SHP77 treated with DMSO at 0.1 percent for 48 hours (cell line): ENCODE measurements at places on chromosomes 7 and 10.

- no peak for DNase-seq
These were observed 5.7 kb upstream of the OR6V1 start for GRCh38 chr7:143046426-143046851.

DNA sequence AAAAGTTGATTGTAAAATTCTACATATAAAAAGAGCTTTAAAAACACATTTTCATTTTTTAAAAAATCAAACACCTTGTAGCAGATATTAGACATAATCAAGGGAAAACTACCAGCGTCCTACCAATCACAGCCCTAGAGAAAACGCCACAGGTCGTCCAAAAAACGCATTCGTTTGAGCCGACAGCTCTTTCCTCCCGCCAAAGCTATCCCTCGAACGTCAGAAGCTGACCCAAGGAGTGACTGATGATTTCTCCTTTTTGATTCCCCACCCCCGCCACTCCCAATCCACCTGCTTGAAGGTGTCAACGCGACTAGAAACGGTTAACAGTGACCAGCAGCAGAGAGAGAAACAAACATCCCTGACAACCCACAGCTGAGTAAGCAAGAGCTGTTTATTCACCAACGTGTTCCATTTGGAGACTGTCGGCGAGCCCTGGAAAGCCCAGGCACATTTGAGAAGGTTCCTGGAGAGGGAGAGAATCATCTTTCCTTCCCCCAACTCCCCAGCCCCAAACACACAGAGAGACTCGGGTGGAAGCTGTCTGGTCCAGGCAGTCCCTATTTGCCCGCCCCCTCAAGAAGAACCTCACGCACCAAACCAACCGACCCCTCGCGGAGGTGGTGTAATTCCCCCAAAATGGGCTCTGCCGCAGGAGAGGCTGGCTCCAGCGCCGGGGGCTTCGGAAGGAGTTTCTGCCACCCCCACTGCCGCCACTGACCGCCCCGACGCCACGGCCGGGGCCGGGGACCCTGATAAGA, 622 bp downstream of the CPEB3 start:
- peak; percentile 44 for DNase-seq

- no peak for DNase-seq
These were observed 1.2 kb downstream of the FOXK1 start for GRCh38 chr7:4683043-4683883.

DNA sequence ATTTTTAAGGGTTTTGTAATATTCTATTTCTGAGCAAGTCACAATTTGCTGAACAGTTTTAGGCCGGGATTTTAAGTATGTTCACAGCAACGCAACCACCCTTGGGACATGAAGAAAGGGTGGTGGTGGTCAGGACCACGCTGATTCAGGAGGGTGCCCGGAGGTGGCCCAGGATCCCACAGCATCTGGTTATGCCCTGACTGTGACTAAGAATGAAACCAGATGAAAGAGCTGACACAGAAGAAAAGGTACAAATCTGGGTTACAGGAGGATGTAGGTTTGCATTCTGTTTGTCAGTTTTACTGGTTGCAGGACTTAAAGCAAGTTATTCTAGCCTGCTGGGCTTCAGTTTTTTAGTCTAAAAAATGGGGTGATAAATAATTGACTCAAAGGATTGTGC, 279.7 kb downstream of the CCSER2 start:
- no peak for DNase-seq

GRCh38 chr10:132516771-132517725, 20.5 kb upstream of the INPP5A start:
- DNase-seq: no peak

- DNase-seq: no peak
These were observed 34.8 kb downstream of the GPR158 start for GRCh38 chr10:25209618-25210017.

DNA sequence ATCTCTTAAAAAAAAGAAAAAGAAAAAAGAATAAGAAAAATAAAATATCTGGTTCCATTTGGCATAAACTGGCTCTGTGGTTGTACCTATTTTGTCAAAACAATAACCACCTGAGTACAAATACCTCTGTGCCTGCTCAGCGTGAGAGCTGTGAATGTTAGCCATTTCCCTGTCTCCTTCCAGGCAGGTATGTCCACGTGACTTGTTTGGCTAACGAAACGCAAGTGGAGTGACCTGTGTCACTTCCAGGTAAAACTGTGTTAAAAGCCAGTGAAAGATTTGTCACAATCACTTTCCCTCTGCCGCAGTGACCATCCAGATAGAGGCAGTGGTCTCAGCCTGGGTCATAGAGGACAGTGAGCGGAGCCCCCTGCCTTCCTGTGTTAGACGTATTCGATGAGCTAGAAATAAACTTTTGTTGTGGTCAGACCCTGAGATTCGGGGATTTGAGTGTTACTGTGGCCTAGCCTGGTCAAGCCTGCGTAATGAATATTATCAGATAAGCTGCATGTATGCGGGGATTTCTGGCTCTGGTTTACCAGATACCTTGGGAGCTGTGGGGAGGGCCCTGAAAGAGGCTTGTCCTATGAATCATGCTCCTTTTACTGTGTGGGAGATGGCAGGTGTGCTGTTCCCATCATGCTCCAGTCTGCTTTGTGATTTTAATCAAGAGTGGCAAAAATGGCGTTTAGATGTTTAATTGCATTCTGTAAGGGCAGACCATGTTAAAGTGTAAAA, 3.8 kb downstream of the PTER start:
- DNase-seq: no peak

DNA sequence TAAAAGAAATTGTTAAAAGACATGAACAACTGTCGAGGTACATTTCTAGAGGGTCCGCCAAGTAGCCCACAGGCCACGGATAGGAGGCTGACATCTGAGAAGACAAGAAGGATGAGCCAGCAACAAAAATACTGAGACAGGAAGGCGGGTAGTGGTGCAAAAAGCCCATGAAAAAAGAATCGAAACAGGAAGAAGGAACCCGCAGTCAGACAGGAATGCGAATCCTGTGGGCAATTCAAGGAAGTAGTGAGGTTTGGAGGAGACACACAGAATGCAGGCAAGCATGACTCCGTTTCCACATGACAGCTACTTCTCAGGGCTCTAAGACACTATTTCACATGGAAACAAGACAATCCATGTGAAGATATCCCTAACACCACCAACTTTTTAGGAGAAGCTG, 125.2 kb downstream of the DOCK4 start:
- no peak for DNase-seq

DNA sequence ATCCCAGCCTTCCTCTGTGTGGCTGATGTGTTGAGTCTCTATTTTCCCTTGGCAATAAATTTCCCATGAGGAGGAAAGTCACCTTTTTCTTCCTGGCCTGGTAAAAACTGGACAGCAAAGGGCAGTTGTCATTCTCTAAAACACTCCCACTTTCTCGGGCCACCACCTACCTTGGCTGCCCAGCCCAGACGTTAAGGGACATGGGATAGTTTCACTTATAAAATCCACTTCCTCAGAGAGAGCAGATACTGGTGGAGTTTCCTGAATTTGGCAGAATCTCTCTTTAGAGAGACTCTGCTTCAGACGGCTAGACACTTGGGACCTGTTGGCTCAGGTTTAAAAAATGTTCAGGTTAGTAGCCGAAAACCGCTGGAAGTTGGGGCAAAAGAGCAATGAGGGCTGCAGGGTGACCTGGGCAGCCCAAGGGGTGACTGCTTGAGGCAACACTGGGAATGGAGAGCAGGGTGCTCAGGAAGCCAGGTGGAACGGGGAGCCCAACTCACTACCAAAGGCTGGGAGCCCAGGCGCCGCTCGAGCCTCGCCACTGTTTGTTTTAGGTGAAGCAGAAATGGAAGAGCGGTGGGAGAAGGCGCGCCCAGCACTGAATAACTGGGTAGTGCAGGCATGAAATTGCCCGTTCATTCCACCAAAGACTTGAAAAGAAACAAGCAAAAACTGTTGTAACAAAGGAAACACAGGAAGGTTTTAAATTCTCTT, 186.1 kb downstream of the TRIL start:
- DNase-seq: no peak

GRCh38 chr7:43689115-43689514, 40.2 kb downstream of the COA1 start:
- no peak for DNase-seq

DNA sequence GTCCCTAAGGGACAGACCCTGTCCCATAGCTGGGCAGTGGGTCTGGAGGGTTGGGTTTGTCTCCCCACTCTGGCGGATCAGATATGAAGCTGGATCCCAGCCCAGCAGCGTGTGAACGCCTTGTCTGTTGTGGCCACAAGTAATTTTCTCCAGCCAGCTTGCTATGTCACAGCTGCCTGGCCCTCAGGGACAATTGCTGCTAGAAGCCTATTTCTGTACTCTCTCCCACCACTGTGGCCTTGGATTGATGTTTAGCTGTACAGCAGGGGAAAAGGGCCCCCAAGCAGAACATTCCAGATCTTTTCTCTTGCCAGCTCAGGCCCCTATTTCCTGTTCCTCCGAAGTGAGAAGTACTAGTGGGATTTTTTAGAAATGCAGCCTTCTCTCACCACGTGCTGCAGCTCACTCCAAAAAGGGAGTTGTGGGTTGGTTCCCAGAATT, 53.5 kb upstream of the WAC start:
- DNase-seq: no peak

DNA sequence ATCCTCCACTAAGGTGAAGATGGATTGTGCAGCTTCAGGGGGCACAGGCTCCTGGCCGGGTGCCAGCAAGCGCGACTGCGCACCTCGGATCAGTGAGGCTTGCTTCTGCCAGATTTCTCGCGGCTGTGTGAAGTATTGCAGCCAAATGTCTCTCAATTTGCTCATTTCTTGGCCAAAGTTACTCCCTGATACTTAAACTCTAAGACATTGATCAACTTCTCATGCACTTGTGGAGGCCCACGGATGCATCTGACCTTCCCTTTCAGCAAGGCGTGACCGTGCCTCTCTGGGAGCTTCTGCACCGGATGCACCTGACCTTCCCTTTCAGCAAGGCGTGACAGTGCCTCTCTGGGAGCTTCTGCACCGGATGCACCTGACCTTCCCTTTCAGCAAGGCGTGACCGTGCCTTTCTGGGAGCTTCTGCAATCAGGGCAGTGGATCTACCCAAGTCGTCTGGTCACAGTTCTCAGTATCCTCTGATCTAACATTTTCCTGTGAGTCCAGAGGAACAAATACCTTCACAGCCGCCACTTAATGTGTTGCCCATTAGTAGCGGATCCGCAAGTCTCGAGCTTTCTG, 248.3 kb downstream of the ADARB2 start:
- DNase-seq: peak; percentile 36

DNA sequence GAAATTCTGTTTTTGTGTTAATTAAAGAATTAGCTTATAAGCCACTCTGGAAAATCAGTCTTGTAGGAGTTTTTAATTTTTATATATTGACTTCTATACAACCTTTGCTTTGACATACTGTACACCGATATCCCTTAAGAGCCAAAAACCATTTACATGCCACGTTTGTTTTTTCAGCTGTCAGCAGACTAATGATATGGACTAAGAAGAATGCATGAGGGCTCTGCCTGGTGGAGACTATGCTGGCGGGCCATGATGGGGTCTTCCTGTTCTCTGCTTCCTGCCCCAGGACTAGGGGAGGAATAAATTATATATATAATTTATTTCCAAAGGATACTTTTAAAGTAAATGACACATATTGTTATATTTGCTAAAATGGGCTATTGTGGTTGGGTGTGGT, 96.3 kb downstream of the CDK14 start:
- peak; percentile 21 for DNase-seq

GRCh38 chr7:12111422-12112405, 99.4 kb upstream of the TMEM106B start:
- no peak for DNase-seq

DNA sequence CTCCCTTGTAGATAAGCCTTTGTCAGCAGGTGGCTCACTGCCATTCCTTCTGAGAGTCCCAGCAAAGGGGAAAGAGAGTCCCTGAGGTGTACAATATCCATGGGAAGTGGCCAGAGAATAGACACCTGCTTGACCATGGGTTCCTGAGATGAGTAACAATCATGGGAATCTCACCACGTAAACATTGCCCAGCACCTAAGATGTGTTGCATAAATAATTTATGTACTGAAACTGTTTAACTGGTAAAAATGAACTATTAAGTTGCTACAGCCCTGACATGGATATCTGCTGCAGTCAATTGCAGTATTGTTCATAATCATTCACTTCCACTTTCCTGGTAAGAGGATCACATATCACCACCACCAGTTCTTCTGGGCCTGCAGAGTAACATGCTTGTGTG, 123.8 kb upstream of the INHBA start:
- no peak for DNase-seq

DNA sequence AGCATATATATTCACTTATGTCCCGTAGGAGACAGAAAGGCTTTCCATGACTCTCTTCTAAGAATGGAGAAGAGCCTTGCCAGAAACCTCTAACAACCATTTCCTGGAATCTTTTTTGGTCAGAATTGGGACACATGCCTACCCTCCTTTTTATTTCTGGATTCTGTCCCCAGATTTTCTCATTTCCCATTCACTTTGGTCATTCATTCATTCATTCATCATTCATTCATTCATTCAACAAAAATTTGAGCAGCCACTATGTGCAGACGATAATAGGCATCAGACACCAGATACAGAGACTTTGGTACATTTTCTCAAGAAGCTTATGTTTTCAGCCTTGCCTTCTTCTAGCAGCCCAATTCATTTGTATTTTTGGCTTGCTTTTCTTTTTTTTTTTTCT, 6.0 kb downstream of the ENTPD7 start:
- no peak for DNase-seq

DNA sequence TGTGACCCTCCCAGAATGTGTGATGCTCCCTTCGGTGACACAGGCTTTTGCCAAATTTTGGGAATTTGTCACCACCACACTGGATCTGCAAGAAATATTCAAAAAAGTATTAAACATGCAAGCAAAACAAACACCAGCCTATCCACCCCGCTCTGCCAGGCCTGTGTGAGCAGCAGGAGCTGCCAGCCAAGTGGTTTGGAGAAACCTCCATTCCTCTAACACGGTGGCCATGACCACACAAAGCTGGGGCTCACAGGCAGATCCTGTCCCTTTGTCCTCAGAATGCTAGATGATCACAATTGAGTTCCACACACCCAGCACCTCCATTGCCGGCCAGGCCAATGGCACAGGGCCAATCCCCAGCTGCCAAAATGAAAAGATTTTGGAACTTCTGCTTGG, 261.9 kb upstream of the PPP2R2D start:
- no peak for DNase-seq
